Progenitor cell of endocrine pancreas (in vitro differentiated cells): ENCODE measurements at places on chromosomes 13 and 19. TPM values are rescaled to one million over a fixed set of nuclear protein-coding genes. Genes with fewer than 3 reads are reported as not detected.

URAD gene
- not detected in 2 replicates for total RNA-seq

LENG9 gene
- 0.72 and 0.75 TPM in 2 replicates for total RNA-seq

COX7A1 gene
- total RNA-seq: not detected in 2 replicates

CTXN1 gene
- 97.9 and 114 TPM in 2 replicates for total RNA-seq

ZNF723 gene
- not detected in 2 replicates for total RNA-seq

NDFIP2 gene
- total RNA-seq: 53.8 and 57.4 TPM in 2 replicates

DNA sequence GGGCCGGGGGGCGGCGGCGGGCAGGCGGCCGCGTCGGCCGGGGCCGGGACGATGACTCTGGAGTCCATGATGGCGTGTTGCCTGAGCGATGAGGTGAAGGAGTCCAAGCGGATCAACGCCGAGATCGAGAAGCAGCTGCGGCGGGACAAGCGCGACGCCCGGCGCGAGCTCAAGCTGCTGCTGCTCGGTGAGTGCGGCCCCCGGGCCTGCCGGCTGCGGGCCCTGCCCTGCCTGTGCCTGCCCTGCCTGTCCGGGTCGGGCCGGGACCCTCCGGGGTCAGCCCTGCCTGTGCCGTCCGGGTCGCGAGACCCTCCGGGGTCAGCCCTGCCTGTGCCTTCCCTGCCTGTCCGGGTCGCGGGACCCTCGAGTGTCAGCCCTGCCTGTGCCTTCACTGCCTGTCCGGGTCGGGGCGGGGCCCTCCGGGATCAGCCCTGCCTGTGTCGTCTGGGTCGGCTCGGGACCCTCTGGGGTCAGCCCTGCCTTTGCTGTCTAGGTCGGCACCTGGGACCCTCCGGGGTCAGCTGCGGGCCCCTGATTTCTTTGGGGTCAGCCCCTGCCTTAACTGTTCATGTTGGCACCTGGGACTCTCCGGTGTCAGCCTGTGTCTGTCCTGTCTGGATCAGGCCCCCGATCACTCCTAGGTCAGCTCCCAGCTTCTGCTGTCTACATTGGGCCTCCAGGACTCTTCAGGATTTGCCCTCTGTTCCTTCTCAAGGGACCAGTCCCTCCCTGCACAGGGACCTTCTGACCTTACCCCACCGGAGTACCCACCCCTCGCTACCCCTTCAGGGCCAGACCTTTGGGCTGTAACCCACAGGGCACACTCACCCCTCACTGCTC is 659 bp downstream of the GNA11 start:
- DNase-seq: no peak

- peak; percentile 26 for DNase-seq
Observed at GRCh38 chr19:32287811-32288227, 57.6 kb upstream of the ZNF507 start.

DNA sequence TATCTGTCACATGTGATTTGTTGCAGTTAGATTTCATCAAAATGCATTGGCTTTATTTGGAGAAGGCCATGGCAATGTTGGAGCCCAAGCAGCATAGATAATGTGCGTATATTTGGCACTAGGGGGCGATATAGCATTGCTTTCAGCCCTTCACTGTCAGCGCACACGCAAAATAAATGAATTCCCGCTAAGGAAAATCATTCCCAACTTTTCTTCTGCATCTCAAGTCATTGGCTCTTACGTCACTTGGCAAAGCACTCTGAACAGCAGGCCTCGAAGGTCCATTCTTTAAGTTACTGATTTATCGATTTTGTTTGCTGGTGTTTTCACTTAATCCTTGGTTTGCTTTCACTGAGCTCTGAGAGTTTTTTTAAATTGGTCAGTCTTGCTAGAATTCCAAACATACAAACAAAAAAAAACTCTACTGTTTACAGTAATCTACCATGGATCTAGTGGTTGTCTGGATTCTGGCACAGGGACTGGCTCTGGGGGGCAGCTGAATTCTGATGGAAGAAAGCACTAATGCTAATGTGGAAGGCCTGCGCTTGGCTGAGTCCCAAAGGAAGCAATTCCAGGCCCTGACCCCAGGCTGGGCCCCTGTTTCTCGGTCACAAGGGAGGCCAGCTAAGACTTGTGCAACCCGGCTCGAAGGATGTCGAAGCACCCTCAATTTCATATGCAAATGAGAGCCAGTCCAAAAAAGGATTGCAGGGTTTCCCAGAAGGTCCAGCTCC is 97.7 kb upstream of the IPO5 start:
- DNase-seq: peak; percentile 10

GRCh38 chr13:68234274-68234673 is 1004.1 kb upstream of the PCDH9 start:
- no peak for DNase-seq

GRCh38 chr19:17348700-17349099 is 11.3 kb downstream of the GTPBP3 start:
- DNase-seq: no peak

- DNase-seq: no peak
Observed at GRCh38 chr13:73782450-73783449, 351.5 kb downstream of the KLF12 start.

- DNase-seq: peak; percentile 99
Observed at GRCh38 chr19:10870955-10871603, at the start of gene CARM1. Gene CARM1 (plus strand): TSS chr19:10871553. CDS start chr19:10871703, 150 bp downstream.

DNA sequence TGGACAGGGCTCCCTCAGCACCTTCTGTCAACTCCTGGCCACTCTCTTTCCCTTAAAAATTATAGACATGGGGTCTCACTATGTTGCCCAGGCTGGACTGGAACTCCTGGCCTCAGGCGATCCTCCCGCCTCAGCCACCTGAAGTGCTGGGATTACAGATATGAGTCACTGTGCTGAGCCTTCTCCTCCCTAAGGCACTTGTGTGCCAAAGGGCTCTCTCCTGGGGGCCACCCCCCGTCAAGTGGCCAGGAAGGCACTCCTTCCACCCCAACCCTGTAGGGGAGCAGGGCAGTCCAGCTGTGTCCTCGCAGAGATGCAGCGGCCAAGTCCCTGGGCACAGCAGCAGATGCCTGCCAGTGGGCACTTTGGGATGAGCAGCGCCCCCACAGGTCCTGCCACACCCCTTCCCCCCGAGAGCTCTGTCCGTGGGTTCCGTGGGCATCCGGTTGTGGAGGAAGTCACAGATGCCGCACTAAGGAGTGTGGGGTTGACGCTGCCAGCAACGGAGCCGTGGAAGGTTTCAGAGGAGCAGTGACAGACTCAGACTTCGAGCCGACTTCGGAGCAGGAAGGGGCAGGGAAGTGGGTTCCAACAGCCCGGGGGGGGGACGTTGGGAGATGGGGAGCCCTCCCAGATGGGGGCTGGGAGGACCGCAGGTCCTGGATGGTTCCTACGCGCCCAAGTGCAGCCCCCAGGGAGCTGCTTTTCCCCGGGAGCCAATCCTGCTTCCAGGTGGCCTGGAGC is 3.3 kb upstream of the UQCR11 start:
- no peak for DNase-seq

DNA sequence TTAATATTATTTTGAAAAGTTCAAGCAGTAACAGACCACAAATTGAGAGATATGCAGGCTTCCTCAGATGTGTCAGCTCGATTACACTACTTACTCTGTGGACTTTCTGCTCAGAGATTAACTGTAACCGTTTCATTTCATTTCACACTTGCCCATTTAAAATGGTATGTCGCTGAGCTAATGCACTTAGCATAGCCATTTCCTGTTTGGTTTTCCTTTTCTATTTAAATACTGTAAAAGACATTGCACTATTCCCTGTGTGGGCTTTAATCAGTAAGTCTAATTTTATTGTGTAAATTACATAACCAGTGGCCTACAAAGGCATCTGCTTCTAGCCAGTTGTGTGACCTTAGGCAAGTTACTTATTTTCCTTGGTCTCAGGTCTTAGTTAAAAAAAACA is 237.6 kb downstream of the LACC1 start:
- DNase-seq: no peak

- DNase-seq: no peak
Observed at GRCh38 chr19:7694499-7694898, 7.4 kb downstream of the FCER2 start.

- no peak for DNase-seq
Observed at GRCh38 chr13:80337288-80338081, 3.4 kb downstream of the SPRY2 start.

- no peak for DNase-seq
Observed at GRCh38 chr13:80572923-80573316, 232.0 kb upstream of the SPRY2 start.

DNA sequence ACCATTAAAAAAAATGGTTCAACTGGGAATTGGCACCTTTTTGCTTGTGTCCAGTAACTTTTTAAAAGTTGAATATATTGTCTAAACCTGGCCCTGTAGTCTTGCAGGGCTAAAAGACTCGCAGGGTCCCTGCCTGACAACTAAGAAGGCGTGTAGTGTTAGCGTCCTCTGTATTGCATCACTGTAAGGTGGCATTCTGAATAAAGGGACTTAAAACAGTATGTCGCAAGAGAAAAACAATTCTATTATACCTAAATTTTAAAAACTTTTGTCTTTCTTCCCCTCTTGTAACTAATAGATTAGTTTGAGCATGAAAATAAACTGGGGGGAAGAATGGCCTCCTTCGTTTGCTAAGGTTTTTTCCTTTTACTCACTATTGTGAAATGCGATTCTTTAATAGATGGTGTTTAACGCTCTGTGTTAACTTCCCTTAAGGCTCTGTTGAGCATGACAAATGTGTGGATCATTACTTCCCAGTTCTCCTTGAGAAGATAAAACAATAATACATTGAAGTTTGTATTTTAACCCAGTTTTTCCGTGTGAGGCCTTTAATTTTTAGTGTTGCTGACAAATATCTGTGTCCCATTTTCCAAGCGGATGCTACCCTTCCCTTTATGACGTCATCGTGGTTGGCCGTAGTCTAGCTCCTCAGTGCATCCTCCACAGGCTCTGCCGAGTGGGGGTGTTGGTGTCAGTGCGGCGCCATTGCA is 134.6 kb downstream of the KATNAL1 start:
- no peak for DNase-seq

- no peak for DNase-seq
Observed at GRCh38 chr19:5585461-5586299, 17.9 kb upstream of the TINCR start.

- DNase-seq: peak; percentile 73
Observed at GRCh38 chr19:58059003-58059670, at the start of gene ZNF135. Gene ZNF135 (plus strand): TSS chr19:58059282. CDS start chr19:58060003, 721 bp downstream.
